ENCODE measurements at places on chromosomes 1 and 21.

DNA sequence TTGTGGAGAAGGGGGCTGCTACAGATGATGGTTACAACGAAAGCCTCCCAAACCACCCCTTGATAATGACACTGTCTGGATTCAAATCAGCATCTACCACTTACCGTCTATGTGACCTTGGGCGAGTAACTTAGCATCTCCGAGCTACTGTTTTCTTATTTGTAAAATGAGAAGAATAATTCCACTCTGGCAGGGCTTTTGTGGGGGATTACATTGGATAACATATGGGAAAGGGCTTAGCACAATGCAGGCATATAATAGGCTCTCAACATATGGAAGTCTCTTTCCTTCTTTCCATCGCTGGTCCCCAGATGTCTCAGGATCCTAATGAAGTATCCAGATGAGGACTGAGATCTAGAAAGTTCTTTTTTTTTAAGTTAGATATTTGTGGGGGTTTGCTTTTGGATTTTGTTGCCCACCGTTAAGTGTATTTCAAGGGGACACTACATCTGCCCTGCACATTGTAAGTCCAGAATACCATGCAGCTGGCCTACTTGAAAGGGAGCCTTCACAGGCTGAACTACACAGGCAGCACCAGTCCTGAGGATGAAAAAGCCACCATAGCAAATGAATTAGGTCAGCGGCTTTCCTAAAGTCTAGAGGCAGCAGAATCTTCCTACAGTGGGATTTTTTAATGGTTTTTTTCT lies 172.2 kb upstream of the IRF2BP2 start:
- no peak for DNase-seq

DNA sequence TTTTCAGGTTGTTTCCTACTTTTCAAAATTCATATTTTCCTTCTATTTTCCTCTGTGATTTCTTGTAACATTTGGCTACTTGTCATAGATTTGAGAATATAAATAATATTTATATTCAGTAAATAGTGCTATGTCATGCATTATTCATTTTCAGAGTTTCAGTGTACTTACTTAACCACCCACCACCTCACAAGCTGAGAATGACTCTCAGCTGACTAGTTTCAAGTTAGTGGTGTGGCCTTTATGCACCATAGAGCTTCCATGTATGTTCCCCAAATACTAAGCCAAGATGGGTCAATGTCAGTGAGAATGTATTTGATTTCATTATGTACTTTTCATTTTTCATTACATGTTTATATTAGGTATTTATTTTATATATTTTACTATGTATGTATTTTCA lies 56.9 kb upstream of the RGS1 start:
- DNase-seq = no peak

DNA sequence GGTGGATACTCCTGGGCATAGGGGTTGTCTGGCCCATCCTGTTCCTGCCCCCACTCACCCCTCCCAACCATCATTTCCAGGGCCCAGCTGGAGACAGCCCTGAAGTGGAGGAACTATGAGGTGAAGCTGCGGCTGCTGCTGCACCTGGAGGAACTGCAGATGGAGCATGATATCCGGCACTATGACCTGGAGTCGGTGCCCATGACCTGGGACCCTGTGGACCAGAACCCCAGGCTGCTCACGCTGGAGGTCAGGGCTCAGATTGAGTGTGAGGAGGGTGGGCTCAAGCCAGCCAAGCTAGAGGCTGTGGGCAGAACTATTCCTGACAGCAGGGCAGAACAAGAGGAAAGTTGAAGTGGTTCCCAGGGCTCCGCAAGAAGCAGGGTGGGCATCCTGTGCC lies 14.2 kb downstream of the RHOC start:
- DNase-seq = no peak

DNA sequence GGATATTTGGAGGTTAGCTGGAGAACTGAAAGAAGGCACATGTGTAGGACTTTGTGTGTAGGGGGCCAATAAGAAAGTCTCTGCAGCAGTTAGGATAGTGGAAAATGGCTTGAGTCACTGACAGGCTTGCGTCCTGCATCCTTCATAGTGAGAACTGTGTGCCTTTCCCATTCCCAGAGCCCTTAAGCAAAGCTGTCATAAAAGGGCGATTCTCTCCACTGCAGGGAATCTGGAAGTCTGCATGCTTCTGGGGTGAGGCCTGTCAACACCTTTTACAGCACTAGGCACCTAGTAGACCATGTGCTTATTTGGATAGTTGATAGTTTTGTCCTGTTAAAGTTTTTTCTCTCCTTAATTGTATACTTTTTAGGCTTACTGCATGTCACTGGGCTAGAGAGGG lies 39.4 kb upstream of the MACF1 start:
- DNase-seq = no peak

GRCh38 chr1:36160388-36160948 lies 4.5 kb downstream of the MAP7D1 start:
- no peak for DNase-seq

- no peak for DNase-seq
Observed at GRCh38 chr21:44701023-44701400, 4.0 kb downstream of the KRTAP10-12 start.

DNA sequence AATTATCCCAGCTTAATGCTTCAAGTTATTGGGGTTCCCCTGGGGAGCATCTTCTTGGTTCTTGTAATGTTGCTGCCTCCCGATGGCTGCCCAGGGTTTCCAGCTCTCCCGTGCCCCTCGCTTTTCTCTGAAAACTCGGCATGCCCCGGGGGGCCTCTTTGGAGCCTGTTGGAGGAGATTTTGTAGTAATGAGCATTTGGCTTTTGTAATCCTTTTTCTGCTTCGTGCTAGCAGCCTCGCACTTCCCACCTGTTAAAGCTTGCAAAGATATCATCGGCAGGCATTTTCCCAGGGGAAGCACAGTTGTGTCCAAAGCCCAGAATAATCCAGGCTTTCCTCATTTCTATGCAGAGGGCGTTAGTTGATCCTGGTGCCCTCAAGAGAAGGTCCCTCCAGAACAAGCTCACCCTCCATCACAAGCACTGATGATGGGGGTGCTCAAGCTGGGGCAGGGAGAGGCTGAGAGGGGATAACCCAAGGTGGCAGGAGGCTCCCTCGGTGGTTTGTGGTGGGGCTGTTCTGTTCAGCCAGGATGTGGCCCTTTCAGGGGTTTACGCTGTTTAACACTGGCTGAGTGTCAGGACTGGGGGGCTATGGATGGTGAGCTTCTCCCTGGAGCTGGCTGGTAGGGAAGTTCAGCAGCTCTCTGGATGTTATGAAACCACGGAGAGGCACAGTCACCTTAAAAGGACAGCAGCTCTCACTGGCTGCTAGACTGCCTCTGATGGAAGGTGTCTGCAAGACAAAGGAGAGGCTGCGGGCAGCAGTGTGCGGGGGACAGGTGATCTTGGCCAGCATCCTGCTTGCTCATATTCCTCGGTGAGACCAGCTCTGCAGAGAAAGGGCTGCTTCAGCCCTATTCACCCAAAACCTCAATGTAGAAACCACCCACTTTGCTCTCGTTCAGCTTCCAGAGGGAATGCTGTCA lies 477.1 kb upstream of the VAMP3 start:
- no peak for DNase-seq

- no peak for DNase-seq
Observed at GRCh38 chr1:238404921-238405320, 514.2 kb upstream of the ZP4 start.

DNA sequence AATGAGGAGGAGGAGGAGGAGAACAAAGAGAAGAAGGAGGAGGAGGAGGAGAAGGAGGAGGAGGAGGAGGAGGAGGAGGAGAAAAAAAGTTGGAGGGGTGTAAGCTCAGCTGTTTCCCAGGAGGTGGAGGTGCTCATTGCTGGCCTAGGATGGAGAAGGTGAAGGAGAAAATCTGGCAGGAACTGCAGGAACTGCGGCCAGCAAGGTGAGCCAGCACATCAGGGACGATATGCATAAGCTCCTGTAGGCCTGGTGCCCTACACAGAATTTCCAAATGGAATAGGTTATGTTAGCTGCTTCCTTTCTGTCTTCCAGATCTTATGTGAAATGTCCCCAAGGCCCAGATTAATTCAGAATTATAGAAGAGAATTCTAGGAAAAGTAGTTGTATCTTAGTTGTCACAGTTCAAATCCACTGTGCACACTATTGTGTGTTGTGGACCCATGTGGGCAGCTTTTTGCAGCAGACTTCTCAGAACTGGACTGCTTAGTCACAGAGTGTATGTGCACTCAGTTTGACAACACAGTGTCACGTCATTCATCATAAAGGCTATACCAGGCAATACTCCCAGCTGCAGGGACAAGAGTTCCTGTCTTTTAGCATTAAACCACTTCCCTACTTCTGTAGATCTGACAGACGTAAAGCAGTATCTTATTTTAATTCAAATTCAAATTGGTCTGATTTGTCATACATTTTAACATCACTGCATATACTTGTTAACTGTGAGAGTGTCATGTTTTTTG lies 303.7 kb downstream of the HLX start:
- no peak for DNase-seq
